Activated CD8-positive, alpha-beta memory T cell treated with anti-CD3 and anti-CD28 coated beads for 1 hour (primary cell): ENCODE measurements at places on chromosomes 6 and 20.

- DNase-seq, result no peak
Observed at GRCh38 chr6:138227316-138227781, 9.1 kb upstream of the PBOV1 start.

GRCh38 chr6:56961151-56961550, 6.2 kb downstream of the BEND6 start:
- no peak for DNase-seq

- no peak for DNase-seq
Observed at GRCh38 chr6:42484261-42484660, 32.5 kb upstream of the TRERF1 start.

DNA sequence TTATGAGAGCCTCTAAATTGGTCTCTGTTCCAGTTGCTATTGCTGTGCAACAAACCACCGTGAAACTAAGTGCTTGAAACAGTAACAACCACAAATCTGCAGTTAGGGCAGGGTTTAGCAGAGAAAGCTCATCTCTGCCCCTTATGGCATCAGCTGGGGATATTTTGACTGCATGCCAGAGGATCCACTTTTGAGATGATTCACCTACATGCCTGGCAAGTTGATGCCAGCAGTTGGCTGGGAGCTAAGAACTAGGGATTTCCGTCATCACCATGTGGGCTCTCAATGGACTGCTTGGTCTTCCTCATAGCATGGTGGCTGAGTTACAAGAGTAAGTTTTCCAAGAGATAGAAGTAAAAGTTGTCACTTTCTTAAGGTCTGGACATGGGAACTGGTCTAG, 35.1 kb downstream of the PLCB4 start:
- no peak for DNase-seq

DNA sequence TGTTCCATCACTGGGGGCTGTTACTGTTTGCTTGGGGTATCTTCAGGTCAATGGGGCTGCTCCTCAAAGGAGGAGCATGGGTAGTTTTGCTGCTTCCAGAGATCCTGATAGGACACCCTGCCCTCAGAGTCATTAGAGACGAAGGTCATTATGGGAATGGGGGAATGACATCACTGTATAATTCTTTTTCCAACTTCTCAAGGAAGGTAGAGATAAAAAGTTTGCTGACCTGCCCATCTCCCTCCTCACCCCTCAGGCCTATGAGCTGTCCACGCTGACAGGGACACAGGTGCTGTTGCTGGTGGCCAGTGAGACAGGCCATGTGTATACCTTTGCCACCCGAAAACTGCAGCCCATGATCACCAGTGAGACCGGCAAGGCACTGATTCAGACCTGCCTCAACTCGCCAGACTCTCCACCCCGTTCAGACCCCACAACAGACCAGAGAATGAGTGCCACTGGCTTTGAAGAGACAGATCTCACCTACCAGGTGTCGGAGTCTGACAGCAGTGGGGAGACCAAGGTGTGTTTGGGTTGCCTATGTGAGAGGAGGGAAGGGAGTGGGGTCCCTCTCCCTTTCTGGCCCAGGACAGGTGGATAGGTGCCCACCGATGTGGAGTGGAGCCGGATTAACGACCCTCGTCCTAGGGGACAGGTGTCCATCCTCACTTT, 2.7 kb downstream of the SRF start:
- DNase-seq, result no peak

GRCh38 chr20:6348908-6349307, 226.1 kb upstream of the FERMT1 start:
- DNase-seq, result no peak

GRCh38 chr20:1806456-1806855, 88.8 kb upstream of the SIRPA start:
- DNase-seq, result no peak

- no peak for DNase-seq
Observed at GRCh38 chr6:17621003-17621402, 20.9 kb downstream of the FAM8A1 start.

DNA sequence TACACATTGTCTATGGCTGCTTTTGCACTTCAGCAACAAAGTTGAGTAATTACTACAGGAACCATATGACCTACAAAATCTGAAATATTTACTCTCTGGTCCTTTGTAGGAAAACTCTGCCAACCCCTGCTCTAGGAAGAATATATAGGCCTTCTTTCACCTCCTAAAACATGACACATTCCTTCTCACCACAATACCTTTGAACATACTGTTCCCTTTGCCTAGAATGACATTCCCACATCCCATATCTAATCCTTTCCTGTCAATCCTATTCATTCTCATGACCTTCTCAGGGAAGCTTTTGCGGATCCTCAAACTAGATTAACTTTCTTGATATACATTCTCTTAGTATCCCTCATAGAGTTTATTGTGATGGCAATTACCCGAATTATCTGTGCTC, 18.0 kb upstream of the NCOA6 start:
- DNase-seq, result no peak

- no peak for DNase-seq
Observed at GRCh38 chr20:25543068-25543467, 42.3 kb downstream of the NINL start.
